ENCODE measurements at places on chromosomes 2 and 18. TPM values are rescaled to one million over a fixed set of nuclear protein-coding genes. Genes with fewer than 3 reads are reported as not detected.

The PRSS56 gene
- total RNA-seq, result not detected

The EMX1 gene
- total RNA-seq, result not detected

The TOGARAM2 gene
- not detected for total RNA-seq

The MYO5B gene
- total RNA-seq, result 10.4 TPM

The MOCOS gene
- 5.1 TPM for total RNA-seq

The DSG4 gene
- total RNA-seq, result 0.04 TPM

The POMC gene
- total RNA-seq, result not detected

The ATG9A gene
- 77.2 TPM for total RNA-seq

The SKA1 gene
- total RNA-seq, result 11.6 TPM

DNA sequence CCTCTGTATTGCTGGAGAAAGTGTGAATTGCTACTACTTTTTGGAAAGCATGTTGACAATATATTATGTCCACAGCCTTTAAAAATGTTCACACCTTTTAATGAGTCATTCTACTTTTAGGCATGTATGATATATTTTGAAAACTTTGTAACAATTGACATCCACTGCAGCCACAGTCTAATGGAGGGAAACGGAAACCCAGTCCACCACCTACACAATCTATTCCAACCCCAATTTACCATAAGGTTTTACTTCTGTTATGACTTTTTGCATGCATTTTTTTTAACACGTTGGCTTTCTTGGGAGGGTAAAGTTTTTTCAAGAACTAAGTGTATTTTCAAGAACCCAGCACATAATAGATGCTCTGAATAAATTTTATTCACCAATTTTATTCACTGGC lies 38.5 kb upstream of the ATP8B1 start:
- no peak for DNase-seq
- no peaks in the 10 kb centered on the region for H3K27me3 ChIP-seq
- no peak overlapping the region for H3K27ac ChIP-seq
- no peaks in the 10 kb centered on the region for H3K36me3 ChIP-seq

DNA sequence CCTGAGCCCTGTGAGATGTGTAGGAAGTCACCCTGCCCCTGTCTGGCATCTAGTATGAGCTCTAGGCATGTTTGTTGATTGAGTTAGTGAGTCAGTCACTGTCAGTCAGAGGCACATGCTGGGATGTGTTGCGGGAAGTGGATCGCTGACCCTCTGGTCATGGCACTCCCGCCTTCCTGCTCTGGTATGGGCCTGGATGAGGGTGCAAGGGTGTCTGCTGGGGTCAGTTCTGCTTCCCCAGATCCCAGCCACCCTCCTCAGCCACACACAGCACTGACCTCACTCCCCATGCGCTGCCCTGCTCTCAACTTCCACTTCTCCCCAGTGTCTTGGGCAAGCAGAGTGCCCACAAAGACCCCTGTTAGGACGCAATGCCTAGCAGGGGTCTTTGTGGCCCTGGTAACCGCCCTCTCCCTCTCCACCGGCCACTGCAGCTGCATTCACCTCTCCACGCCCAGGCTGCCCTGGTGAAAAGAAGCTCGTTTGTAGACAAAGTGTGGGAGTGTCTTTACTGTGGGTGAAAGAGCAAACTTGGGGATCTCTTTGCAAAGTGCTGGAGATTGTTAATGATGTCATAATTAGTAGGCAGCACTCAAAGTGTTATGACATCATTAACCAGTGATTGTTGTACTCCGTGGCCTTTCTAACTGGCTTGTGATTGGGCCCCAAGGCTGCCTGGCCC lies 252.1 kb downstream of the LDLRAD4 start:
- H3K27ac ChIP-seq, result no peak overlapping the region
- no peak for DNase-seq
- H3K4me1 ChIP-seq, result no peaks in the 10 kb centered on the region

GRCh38 chr2:142918624-142919023 lies 41.2 kb downstream of the KYNU start:
- H3K27ac ChIP-seq, result no peak overlapping the region
- H3K27me3 ChIP-seq, result no peaks in the 10 kb centered on the region
- DNase-seq, result peak; percentile 4
- no peaks in the 10 kb centered on the region for H3K4me1 ChIP-seq
- H3K36me3 ChIP-seq, result no peaks in the 10 kb centered on the region

GRCh38 chr2:120678926-120679325 lies 56.7 kb upstream of the GLI2 start:
- DNase-seq, result no peak
- no peak overlapping the region for H3K27ac ChIP-seq
- H3K36me3 ChIP-seq, result no peaks in the 10 kb centered on the region
- H3K27me3 ChIP-seq, result no peaks in the 10 kb centered on the region

GRCh38 chr2:10704034-10704594 lies 14.3 kb upstream of the NOL10 start:
- H3K4me1 ChIP-seq, result peaks cover 4% of the 10 kb centered on the region
- H3K36me3 ChIP-seq, result no peaks in the 10 kb centered on the region
- H3K27ac ChIP-seq, result no peak overlapping the region
- H3K4me3 ChIP-seq, result no peak overlapping the region
- no peaks in the 10 kb centered on the region for H3K27me3 ChIP-seq

DNA sequence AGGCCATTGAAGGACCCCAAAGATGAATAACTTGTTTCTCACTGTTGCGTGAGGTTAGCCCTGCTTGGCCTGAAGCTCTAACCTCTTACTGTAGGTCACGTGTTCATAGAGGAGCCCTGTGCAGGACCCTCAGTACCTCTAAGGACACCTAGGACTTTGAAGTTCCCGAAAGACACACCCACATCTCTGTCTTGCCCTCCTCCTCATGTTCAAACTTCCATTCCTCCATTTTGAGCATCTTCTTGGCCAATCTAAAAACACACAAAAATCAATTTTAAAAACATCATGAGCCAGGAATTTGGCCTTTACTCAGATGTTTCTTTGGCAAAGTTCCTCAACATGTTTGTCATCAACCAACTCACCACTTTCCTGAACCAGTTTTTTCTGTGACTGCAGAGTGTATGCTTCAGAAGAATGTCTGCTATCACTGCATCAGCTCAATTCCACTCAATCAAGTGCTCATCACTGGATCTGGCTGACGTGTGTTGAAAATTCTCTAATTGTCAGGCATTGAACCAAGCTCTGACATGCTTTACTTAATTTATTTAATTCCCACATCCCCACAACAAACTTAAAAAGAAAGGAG lies 101.6 kb downstream of the AP1S3 start:
- H3K27me3 ChIP-seq, result no peaks in the 10 kb centered on the region
- peak overlapping the region; percentile 43 for H3K27ac ChIP-seq
- H3K4me1 ChIP-seq, result peaks cover 15% of the 10 kb centered on the region
- H3K36me3 ChIP-seq, result no peaks in the 10 kb centered on the region
- H3K4me3 ChIP-seq, result no peak overlapping the region

DNA sequence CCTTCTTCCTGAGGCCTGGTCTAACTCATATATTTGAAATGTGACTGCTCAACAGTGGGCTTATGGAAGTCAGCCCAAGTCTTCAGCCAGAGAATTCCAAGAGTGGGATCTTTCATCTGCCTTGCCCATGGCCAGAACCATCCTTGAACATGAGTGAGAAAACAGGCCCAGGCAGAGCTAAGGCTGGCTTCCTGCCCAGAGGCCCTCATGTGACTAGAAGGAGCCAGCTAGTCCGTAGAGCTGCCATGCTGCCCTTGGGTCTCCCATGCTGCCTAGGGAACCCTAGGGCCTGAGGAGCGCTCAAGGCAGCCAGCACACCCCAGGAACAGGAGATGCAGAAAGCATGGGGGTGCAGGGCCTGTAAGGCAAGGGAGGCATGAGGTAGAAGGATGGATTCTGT lies 203.6 kb downstream of the FHOD3 start:
- H3K27ac ChIP-seq, result no peak overlapping the region
- no peaks in the 10 kb centered on the region for H3K36me3 ChIP-seq
- H3K4me1 ChIP-seq, result peaks cover 8% of the 10 kb centered on the region
- H3K4me3 ChIP-seq, result no peak overlapping the region
- H3K27me3 ChIP-seq, result no peaks in the 10 kb centered on the region
- DNase-seq, result no peak

GRCh38 chr2:8469709-8470493 lies 212.0 kb upstream of the ID2 start:
- H3K27me3 ChIP-seq, result no peaks in the 10 kb centered on the region
- H3K27ac ChIP-seq, result no peak overlapping the region
- DNase-seq, result peak; percentile 31
- peaks cover 9% of the 10 kb centered on the region for H3K4me1 ChIP-seq
- no peak overlapping the region for H3K4me3 ChIP-seq

- H3K36me3 ChIP-seq, result no peaks in the 10 kb centered on the region
- no peaks in the 10 kb centered on the region for H3K4me1 ChIP-seq
- H3K4me3 ChIP-seq, result no peak overlapping the region
- no peak overlapping the region for H3K27ac ChIP-seq
These were observed 576 bp upstream of the FSHR start for GRCh38 chr2:49154891-49155290.

- H3K36me3 ChIP-seq, result no peaks in the 10 kb centered on the region
- H3K27me3 ChIP-seq, result peaks cover 6% of the 10 kb centered on the region
- no peak for DNase-seq
- no peaks in the 10 kb centered on the region for H3K4me1 ChIP-seq
These were observed 15.0 kb downstream of the CTLA4 start for GRCh38 chr2:203882551-203882950.

DNA sequence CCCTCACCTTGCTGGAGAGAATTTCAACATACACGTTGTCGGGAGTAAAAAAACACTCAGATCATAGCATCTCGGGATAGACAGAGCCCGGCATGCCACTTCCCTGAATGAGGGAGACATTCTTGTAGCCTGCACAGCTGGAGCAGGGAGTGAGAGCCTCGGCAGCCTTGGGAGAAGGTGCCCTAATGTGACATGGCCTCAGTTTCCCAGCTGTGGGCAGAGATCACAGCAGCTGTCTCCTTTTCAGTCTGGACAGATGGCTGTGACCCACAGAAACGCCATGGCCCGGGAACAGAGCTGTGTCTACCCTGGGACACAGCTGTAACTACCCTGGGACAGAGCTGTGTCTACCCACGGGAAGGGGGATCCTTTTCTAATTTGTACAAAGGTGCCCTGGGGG lies 55.9 kb downstream of the HS1BP3 start:
- H3K36me3 ChIP-seq, result no peaks in the 10 kb centered on the region
- no peak for DNase-seq
- peaks cover 50% of the 10 kb centered on the region for H3K4me1 ChIP-seq
- H3K27me3 ChIP-seq, result no peaks in the 10 kb centered on the region

GRCh38 chr2:137435162-137435561 lies 529.1 kb upstream of the HNMT start:
- H3K27ac ChIP-seq, result no peak overlapping the region
- peak; percentile 43 for DNase-seq
- no peaks in the 10 kb centered on the region for H3K36me3 ChIP-seq
- H3K27me3 ChIP-seq, result peaks cover 26% of the 10 kb centered on the region
- H3K4me3 ChIP-seq, result no peak overlapping the region
- H3K4me1 ChIP-seq, result peaks cover 7% of the 10 kb centered on the region

GRCh38 chr2:176589287-176589686 lies 320.0 kb downstream of the MTX2 start:
- no peak for DNase-seq
- H3K27me3 ChIP-seq, result no peaks in the 10 kb centered on the region
- H3K4me1 ChIP-seq, result peaks cover 10% of the 10 kb centered on the region
- H3K36me3 ChIP-seq, result no peaks in the 10 kb centered on the region
- H3K4me3 ChIP-seq, result no peak overlapping the region

DNA sequence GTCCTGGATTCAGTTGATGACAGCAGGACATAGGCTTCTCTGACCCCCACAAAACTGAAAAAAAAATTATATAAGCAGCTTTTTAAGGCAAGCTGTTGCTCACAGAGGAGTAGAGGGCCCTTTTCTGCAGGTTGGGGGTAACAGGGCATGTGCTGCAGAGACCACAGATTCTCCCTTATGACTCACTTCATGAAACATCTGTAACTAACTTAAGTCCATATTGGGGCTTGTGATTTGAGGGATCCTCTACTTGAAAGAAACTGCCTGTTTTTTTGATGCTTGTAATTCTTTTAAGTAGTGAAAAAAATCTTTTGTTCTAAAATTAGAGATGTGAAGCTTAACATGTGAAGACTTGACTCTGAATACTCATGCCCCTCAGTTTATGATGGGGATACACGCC lies 33.4 kb downstream of the XRCC5 start:
- peaks cover 89% of the 10 kb centered on the region for H3K36me3 ChIP-seq
- H3K27me3 ChIP-seq, result no peaks in the 10 kb centered on the region
- H3K4me1 ChIP-seq, result no peaks in the 10 kb centered on the region
- DNase-seq, result no peak
- H3K27ac ChIP-seq, result no peak overlapping the region
- H3K4me3 ChIP-seq, result no peak overlapping the region

Data from PC-3 (cell line).